AG09309 (cell line): ENCODE measurements at places on chromosomes 2 and 18.
A peak's percentile ranks its signal among the peaks of the same experiment; 100 is the strongest.

GRCh38 chr2:66569321-66569851, 134.5 kb downstream of the MEIS1 start:
- no peak for DNase-seq

DNA sequence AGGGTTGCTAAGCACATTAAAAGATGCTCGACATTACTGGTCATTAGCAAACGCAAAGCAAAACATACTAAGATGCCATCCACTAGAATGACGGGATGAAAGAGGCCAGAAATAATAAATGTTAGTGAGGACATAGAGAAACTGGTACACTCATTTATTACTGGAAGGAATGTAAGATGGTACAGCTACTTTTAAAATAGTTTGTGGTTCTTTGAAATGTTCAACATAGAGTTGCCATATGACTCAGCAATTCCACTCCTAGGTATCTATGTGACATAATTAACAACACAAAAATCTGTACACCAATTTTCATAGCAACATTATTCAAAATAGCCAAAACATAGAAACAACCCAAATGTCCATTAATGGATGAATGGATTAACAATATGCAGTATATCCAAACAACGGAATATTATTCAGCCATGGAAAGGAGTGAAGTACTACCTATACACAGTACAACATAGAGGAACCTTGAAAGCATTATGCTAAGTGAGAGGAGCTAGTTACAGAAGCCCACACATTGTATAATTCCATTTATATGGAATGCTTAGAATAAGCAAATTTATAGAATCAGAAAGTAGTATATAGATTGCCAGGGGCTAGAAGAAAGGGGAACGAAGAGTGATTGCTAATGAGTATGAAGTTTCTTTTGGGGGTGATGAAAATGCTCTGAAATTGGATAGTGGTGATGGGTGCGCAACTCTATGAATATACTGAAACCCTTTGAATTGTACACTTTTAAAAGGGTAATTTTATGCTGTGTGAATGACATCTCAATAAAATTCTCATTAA, 61.9 kb upstream of the IL1R1 start:
- no peak for DNase-seq

GRCh38 chr18:54772056-54772455, 56.2 kb upstream of the RAB27B start:
- no peak for DNase-seq

- DNase-seq: no peak
These were observed 59.8 kb downstream of the NOL10 start for GRCh38 chr2:10629819-10630532.

DNA sequence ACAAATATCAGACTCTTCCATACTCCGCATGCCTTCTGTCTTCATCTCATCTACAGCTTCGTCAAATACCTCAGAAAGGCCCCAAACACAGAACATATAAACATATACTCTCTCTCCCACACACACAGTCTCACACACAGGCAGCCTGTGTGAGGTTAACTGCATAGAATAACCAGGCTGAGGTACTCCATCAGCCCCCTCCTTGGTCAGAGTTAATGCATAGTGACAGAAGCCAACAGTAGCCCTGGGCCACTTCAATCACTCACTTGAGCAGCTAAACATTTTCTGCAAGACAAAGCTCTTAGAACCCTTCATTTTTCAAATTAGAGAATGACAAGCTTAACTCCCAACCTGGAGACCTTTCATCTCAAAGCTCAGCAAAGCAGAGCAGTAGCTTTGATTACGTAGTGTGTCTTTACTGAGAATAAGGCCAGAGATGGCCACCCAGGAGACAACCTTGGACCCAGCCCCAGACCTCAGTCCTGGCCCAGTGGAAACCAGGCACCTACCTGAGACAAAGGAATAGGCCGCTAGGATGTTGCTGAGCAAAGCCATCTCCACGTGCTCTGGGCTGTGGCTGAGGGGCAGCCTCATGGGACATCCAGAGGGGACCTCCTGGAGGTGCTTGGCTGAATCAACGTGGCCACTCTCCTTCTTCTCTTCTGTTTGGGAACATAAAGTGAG, 43.0 kb downstream of the EVA1A start:
- DNase-seq: no peak

DNA sequence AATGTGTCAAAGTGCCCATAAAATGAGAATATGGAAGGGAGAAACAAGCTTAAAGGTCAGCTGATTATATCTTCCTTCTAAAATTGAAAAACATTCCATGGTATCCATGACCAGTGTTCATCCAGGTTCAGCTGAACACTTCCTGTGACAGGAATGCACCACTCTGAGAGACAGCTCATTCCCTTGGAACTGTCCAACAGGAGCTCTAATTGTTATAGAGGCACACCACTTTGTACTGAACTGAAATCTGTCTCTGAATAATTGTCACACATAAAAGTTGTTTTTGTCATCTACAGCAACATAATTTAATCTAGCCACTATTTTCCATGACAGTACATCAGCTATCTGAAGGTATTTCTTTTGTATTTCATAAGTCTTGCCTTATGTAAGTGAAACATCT, 195.9 kb upstream of the ZNF804A start:
- no peak for DNase-seq

DNA sequence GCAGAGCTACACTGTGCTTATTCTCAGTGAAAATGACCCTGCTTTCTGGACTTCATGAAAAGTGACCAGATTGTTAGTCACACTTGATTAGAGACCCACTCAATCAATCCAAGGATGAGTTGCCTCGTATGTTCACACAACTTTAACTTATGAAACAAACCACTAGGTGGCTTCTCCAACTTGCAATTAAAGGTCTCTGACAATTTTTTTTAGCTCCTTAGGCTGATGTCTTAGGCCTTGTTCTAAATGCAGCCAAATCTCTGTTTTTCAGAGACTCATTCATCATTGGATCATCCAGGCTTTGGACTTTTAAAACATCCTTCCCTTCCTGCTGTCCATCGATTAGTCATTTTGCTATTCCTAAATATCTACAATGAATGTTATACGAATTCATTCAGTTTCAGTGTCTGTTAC, 63.4 kb downstream of the MREG start:
- peak; percentile 28 for DNase-seq

GRCh38 chr2:75421986-75422385, 138.8 kb downstream of the EVA1A start:
- no peak for DNase-seq
